ENCODE measurements at places on chromosomes 2 and 18. TPM values are rescaled to one million over a fixed set of nuclear protein-coding genes. Genes with fewer than 3 reads are reported as not detected.

The CXCR1 gene
- polyA plus RNA-seq, result not detected

GRCh38 chr2:33900610-33901009 is 301.5 kb upstream of the FAM98A start:
- no peak for DNase-seq

The LYG2 gene
- polyA plus RNA-seq, result 0.33 TPM

DNA sequence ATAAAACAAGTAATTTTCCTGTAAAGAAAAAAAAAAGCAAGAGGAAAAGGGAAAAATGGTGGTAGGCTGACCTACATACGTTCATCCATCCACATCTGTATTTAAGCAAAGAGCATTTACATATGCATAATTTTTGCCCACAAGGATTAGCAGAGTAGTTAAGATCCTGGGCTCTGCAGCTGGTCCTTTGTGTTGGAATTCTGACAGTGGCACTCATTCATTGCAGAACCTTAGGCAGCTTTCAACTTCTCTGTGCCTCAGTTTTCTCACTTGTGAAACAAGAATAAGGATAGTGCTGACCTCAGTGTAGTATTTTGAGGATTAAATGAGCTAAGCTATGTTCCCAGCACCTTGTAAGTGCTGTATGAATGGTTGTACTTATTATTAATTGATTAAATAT is 211.3 kb downstream of the ARL4C start:
- DNase-seq, result no peak

DNA sequence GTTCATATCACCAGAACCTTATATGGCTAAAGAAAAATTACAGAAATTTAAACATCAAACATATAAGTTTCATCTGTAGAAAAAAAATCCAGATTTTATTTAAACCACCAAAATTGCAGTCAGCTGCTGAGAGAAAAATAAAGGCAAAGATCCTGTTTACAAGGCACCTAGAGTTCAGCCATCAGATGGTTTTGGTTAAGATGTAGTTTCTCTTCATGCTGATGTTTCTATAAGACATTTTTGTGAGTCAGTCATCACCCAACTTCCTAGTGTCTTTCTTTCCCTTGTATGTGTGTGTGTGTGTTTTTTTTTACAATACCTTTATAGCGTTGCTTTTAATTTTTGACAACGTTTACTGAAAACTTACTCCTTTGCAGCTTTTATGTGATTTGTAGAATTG is 26.1 kb upstream of the MMADHC start:
- no peak for DNase-seq

- no peak for DNase-seq
Observed at GRCh38 chr18:49690312-49690711, 123.0 kb downstream of the ACAA2 start.

The IGFBP5 gene
- 1,453 TPM for polyA plus RNA-seq

DNA sequence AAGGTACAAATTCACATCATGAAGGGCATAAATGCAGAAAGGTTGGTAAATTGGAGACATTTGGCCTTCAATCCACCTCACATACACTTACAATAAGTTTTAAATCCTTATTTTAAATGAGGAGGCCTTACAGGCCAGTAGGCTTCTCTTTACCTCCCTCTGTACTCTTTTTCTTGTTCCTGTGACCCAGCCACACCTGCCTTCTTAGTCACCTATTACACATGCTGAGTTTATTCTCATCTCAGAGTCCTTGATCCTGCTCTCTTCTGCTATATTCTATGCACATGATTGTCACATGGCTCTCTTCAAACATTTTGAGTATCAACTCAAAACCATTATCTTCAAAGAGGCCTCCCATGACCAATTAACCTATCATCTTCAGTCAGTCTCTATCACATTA is 491.5 kb downstream of the SATB2 start:
- no peak for DNase-seq

The C2orf78 gene
- polyA plus RNA-seq, result not detected

GRCh38 chr18:26999797-27000196 is 134.3 kb upstream of the AQP4 start:
- DNase-seq, result no peak

The DYNAP gene
- polyA plus RNA-seq, result not detected

DNA sequence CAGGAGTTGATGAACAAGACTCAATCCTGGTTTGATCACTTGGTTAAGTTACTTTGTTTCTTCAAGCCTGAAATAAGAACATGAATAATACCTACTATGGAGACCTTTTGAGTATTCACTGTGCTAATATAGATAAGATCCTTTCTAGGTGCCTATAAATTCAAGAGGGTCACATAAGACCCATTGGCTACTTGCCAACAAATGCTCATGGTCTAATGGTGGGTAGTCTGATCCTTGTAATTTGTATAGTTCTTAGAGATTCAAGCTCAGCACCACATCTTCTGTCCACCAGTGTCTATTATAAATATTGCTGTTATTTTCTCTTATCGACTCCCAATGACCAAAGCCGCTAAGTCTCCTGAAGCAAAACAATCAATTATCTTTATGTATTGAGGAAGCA is 27.4 kb upstream of the ACSL3 start:
- no peak for DNase-seq

DNA sequence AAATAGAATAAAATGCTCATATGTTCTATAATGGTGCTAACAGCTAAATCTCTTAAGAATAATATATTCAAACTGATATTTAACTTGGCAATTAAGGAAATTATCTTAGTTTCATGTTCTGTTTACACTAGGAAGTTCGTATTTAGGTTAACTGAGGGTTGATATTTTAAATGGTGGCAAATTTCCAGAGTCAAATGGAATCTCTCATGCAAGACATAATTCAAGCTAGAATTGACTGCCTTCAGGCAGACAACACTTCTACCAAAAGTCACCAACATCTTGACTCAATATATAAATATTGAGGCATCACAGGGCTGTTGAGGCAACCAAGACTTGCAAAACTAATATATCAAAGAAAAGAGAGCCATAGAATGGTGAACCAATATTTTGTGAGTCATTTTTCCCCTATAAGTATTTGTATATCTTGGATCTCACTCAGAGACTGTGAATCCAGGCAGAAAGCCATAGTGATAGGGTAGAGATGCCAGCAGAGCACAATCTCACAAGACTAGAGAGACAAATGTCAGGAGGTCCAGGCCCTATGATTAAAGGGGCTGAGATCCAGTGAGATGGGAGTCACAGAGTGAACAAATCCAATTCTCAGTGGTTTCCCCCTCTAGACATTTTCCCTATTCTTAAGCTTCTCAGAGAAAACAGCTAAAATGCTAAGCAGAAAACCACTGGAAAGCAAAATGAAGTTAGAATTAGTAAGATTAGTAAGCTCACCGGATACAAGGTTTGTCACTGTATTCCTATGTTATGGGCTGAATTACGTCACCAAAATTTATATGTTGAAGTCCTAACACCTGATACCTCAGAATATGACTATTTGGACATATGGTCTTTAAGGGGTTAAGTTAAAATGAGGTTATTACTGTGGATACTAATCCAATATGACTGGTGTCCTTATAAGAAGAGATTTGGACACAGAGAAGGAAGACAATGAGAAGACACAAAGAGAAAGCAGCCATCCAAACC is 358.2 kb upstream of the UBE2E3 start:
- no peak for DNase-seq

DNA sequence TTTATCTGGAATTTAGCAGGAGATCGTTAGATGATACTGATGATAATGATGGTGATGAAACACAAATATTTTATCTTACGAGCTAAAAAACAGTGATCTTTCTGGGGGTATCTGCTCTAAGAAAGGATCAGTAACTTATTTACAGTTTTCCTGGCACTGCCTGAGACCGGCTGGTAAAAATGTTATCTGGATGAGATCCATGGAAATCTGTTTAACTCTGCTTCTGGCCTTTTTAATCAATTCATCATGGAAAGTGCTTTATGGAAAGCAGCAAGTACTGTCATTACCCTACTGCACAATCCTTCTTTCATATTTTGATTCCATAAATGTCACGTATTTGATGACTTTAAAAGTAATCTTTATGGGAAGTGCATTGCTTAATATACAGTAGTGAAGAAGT is 612.7 kb upstream of the GCFC2 start:
- DNase-seq, result no peak

The SAG gene
- polyA plus RNA-seq, result 0.10 TPM

- no peak for DNase-seq
Observed at GRCh38 chr2:191435141-191435540, 189.9 kb downstream of the MYO1B start.

- DNase-seq, result no peak
Observed at GRCh38 chr2:72347081-72347480, 199.4 kb upstream of the CYP26B1 start.

The ATG9A gene
- polyA plus RNA-seq, result 43.4 TPM

GRCh38 chr2:45844796-45845457 is 193.5 kb downstream of the PRKCE start:
- DNase-seq, result no peak

DNA sequence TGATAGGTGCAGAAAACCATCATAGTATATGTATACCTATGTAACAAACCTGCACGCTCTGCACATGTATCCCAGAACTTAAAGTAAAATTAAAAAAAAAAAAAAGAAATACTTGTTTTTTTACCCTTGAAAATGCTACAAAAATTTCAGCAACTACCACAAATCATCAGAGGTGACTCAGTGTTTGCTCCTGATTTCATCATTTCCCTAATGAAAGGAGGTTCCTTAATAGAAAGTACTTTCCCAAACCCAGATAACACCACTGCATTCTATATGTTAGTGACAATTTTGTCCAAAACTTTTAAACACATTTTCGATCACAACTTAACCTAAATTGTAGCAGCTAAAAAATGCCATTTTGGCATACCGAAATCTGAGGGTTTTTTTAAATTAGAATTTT is 163.3 kb downstream of the SLC39A10 start:
- no peak for DNase-seq

The ANKRD62 gene
- polyA plus RNA-seq, result 0.07 TPM

GRCh38 chr2:160838691-160839090 is 321.5 kb upstream of the TANK start:
- no peak for DNase-seq
